ENCODE measurements at places on chromosomes 5 and 9. TPM values are rescaled to one million over a fixed set of nuclear protein-coding genes. Genes with fewer than 3 reads are reported as not detected.

GRCh38 chr9:135275571-135276289, 188.3 kb downstream of the OLFM1 start:
- no peaks in the 10 kb centered on the region for H3K36me3 ChIP-seq
- H3K4me3 ChIP-seq = no peak overlapping the region
- H3K27me3 ChIP-seq = no peaks in the 10 kb centered on the region
- H3K27ac ChIP-seq = no peak overlapping the region

GRCh38 chr5:112338681-112339337, 80.3 kb downstream of the EPB41L4A start:
- no peaks in the 10 kb centered on the region for H3K27me3 ChIP-seq
- DNase-seq = no peak
- no peaks in the 10 kb centered on the region for H3K36me3 ChIP-seq

- no peaks in the 10 kb centered on the region for H3K27me3 ChIP-seq
- no peak overlapping the region for H3K4me3 ChIP-seq
- DNase-seq = no peak
- H3K4me1 ChIP-seq = peaks cover 36% of the 10 kb centered on the region
- H3K27ac ChIP-seq = no peak overlapping the region
These were observed 29.3 kb upstream of the FAT2 start for GRCh38 chr5:151620461-151620840.

DNA sequence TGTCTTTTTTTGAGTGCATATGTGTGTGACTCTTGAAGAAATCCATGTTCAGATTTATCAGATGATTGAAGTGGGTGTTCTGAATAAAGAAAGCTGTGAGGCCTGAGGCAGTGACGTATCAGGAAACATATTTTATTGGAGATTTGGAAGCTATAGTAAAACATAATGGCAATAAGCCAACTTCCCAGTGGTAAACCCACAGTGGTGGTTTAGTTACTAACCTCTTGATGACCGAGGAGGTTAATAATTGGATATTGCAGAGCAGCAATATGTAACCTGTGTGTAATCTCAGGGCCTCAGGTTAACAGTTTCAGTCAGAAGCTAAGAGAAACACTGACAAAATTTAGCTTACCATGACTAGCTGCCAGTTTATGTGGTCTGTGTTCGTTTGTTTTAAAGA, 6.9 kb downstream of the RGMB start:
- H3K4me3 ChIP-seq = no peak overlapping the region
- H3K4me1 ChIP-seq = peaks cover 61% of the 10 kb centered on the region
- H3K36me3 ChIP-seq = peaks cover 54% of the 10 kb centered on the region
- DNase-seq = no peak
- no peaks in the 10 kb centered on the region for H3K27me3 ChIP-seq
- no peak overlapping the region for H3K27ac ChIP-seq

GRCh38 chr9:34496149-34496712, 26.6 kb downstream of the ENHO start:
- H3K4me1 ChIP-seq = peaks cover 10% of the 10 kb centered on the region
- H3K27me3 ChIP-seq = peaks cover 4% of the 10 kb centered on the region
- no peaks in the 10 kb centered on the region for H3K36me3 ChIP-seq
- DNase-seq = no peak
- H3K27ac ChIP-seq = no peak overlapping the region

TRPM3 gene
- total RNA-seq = 5.4 TPM

SLC6A7 gene
- not detected for total RNA-seq
